ENCODE measurements at places on chromosomes 4 and X. TPM values are rescaled to one million over a fixed set of nuclear protein-coding genes. Genes with fewer than 3 reads are reported as not detected.

DNA sequence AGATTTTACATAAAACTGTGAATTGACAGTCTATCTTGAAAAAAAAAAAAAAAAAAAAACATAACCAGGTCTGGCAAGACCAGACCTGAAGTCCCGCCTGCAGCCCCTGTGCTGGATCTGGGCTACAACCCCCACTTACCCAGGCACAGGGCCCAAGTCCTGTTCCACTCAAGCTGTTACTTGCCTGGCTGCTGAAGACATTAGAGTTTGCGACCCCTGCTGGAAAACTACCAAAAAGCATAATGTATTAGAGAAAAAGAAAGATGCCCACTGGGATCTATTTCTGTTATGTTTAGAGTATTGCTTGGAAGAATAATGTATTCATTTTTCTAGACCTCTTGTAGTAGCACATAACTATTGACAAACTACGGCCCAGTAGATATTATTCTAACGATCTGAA is 4.7 kb downstream of the HS3ST1 start:
- peak; percentile 43 for DNase-seq

GRCh38 chr4:84531689-84532088 is 32.6 kb upstream of the NKX6-1 start:
- no peak for DNase-seq

DNA sequence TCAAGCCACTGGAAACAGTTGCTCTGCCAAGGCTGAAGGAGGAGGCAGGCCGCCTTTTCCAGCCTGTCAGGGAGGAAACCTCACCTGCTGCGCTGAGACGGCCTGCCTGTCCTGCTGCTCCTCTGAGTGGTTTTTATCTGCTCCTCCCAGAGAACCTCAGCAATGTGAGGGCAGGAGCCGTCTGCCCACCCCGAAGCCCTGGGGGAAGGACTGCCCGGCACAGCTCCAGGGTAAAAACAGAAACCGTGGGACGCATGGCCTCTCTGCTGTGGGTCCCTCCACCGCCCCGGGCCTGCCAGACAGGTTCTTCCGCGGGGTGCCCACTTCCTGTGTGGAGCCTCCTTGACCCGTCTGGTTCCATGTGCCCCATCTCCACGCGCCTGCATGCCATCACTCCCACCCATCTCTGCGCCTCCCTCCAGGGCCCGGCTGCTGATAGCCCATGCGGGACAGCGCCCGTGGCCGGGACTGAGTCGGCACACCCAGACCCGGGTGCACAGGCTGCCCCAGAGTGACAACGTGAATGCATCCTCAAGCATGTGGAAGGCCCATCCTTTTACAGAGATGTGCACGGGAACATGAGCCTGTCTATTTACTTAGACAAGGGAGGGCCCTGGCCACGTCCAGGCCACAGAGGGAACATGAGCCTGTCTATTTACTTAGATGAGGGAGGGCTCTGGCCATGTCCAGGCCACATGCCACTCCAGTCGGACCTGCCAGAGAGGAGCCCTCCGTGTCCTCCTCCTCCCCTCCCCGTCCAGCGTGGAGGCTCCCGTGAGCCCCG is 4.0 kb upstream of the SLC49A3 start:
- DNase-seq = peak; percentile 58

GRCh38 chrX:21373637-21374162 is 518 bp upstream of the CNKSR2 start:
- DNase-seq = no peak

DNA sequence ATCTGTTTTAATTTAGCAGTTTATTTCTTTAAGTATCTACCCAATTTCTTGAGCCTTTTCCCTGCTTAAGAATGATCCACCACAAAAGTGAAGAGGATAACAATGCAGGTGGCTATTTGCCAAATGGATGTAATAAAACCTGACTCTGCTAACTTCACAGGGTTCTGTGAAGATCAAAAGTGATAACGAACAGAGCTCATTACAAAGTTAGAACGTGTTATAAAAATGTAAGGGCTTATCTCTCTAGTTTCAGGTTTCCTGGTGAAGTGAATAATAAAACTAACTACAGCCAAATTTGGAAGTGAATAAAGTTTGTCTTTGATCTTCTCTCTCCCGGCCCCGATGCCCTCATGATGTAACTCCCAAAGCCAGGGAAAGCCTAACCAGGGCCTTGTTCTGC is 497.9 kb downstream of the SMARCA1 start:
- peak; percentile 9 for DNase-seq

DNA sequence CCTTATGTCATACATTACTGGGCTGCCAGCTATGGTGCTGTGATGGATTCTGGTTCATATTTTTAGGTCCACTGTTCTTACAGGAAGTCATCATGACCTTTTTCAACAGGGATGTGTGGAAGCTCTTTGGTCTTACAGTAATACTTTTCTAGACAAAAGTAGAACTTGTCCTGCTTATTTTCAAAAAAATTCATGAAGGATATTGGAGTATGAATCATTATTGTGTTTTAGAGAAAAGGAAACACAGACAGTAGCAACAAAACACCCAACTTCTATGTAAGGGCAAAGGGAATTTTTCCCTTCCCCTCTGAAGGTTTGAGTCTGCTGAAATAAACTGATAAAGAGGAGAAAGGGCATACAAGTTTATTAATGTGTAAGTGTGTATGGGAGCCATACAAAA is 54.7 kb upstream of the FAM9C start:
- DNase-seq = no peak

DNA sequence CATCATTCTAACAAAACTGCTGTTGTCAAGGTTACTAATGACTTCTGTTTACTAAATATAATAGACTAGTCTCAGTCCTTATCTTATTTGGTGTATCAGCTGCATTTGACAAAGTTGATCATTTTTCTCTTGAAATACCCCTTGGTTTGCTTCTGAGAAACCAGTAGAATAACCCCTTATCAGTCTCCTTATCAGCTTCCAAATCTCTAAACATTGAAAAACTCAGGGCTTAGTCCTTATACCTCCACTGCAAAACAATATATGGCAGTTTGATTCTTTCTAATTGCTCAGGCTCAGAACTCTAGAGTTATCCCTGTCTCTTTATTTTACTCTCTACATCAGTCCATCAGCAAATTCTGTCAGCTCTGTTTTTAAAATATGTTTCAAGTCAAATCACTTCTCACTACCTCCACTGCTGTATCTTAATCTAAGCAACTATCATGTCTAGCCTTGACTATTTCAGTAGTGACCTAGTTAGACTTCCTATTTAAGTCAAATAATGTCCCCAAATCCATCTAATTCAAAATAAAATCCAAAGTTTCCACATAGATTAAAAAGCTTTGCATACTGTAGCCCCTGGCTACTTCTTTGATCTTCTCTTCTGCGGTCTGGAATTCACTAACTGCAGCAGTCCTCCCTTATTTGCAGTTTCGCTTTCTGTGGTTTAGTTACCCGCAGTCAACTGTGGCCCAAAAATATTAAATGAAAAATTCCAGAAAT is 87.1 kb upstream of the NPNT start:
- DNase-seq = no peak

DNA sequence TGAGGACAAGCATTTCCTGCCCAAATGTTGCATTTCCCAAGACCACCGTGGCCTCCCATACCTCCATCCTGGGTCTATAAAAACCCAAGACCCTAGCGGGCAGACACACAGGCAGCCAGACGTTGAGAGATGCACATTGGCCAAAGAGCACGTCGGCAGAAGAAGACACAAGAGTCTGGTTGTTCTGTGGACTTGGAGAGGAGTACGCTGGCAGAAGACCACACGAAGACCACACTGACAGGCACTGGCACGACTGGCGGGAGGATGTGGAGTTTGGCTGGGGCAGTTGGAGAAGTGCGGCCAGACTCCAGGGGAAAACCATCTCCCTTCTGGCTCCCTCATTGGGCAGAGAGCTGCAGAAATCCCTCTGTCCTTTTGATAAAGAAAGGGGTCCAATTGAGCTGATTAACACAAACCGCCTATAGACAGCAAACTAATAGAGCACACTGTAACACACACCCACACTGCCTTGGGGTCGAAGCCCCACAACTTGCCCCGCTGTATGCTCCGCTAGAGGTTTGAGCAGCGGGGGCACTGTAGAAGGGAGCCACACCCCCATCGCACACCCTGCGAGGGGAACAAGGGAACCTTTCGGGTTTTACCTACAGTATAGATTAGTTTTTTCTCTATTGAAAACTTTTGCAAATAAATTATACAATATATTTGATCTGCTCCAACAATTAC is 376.7 kb upstream of the KLHL4 start:
- DNase-seq = no peak

GRCh38 chr4:153759407-153760316 is at the start of gene RNF175:
Gene RNF175, minus strand, starts transcription at chr4:153760024. Its CDS starts 162 bp downstream, at chr4:153759862.
- no peak for DNase-seq

GRCh38 chr4:95141361-95141760 is 383.6 kb downstream of the BMPR1B start:
- no peak for DNase-seq

DNA sequence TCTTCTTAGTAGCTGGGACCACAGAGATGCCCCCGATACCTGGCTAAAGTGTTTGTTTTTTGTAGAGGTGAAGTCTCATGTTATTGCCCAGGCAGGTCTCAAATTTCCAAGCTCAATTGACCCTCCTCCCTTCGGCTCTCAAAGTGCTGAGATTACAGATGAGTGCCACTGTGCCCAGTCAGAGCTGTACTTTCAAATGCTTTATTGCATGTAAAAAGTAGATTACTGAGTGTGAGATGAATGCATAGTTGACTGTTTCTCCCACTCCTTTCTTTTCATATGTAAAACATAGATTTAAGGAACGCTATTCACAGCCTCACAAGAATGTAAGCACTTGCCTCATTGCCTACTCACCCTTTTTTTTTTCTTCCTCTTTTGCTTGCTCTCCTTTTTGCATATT is 984.4 kb upstream of the PABPC4L start:
- no peak for DNase-seq

DNA sequence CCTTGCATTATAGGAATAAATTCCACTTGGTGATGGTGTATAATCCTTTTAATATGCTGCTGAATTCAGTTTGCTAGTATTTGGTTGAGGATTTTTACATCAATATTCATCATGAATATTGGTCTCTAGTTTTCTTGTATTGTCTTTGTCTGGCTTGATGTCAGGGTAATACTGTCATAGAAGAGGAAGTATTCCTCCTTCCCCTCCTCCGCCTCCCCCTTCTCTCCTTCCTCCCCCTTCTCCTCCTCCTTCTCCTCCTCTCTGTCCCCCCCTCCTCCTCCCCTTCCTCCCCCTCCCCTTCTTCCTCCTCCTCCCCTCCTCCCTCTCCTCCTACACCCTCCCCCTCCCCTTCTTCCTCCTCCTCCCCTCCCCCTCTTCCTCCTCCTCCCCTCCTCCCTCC is 65.8 kb downstream of the RGS12 start:
- peak; percentile 13 for DNase-seq

GRCh38 chr4:126065016-126065415 is 750.3 kb downstream of the FAT4 start:
- no peak for DNase-seq

GRCh38 chr4:30495651-30496310 is 224.4 kb upstream of the PCDH7 start:
- no peak for DNase-seq

GRCh38 chr4:145937971-145938611 is 532 bp downstream of the ZNF827 start:
- DNase-seq = peak; percentile 48

DNA sequence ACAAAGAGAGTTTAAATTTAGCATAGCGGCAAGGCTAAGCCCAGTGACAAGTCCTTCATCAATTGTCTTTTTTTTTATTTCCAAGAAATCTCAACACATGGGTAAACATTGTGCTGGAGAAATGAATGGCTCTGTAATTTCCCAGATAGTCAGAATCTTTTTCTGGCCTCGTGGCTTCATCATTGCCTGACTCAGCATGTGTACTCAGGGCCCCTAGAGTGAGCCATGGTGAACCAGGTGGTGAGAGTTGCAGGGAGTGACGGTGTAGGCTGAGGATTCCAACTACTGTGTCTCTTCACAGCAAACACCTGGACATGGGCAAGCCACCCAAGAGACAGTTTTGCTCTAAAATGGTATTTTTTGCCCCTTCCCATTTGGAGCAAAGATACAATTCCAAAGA is 43.1 kb upstream of the UCP1 start:
- DNase-seq = no peak

The TSPAN7 gene
- total RNA-seq = 44.9 TPM

The IBSP gene
- total RNA-seq = not detected

The P2RY8 gene
- total RNA-seq = 6.6 TPM

The AGA gene
- total RNA-seq = 23.0 TPM

The TBCK gene
- total RNA-seq = 50.0 TPM

The MAGEB2 gene
- total RNA-seq = 0.16 TPM

The S100P gene
- not detected for total RNA-seq

The BEX1 gene
- total RNA-seq = 5.4 TPM
